ENCODE measurements at places on chromosomes 5 and 9.

- DNase-seq, result no peak
Observed at GRCh38 chr5:980001-980588, 28.5 kb upstream of the NKD2 start.

GRCh38 chr9:29775491-29775890 is 2202.2 kb upstream of the C9orf72 start:
- no peak for DNase-seq

GRCh38 chr9:134987376-134987775 is 69.7 kb upstream of the FCN1 start:
- DNase-seq, result no peak

DNA sequence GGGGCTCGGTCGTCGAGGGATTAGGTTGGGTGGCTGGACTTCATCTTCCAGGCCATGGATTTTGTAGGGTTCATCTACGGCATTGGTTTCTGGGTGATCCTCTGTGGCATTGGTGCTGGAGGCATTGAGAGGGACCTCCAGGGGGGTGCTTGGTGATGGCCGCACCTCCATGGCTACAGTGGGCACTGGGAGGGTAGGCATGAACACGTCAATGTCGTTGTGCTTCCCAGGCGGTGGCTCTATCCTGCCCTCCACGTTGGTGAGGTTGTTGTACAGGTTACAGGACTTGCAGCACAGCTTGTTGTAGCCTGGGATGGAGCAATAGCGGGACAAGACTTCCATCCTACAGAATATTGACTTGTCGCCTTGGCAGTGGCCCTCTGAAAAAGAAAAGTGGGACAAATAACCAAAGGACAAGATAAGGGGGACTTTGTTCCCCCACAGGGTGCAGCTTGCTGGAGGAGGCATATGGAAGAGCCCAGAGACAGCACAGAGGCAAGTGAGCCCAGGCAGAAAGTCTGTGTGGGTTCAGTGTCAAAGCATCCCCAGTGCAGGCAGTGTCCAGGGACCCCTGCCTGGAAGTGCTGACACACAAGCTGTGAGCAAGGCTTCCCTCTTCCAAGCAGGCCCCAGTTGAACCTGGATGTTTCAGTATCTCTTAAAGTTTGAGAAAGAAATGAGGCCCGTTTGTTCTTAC is 53.9 kb downstream of the ZNF354C start:
- no peak for DNase-seq

DNA sequence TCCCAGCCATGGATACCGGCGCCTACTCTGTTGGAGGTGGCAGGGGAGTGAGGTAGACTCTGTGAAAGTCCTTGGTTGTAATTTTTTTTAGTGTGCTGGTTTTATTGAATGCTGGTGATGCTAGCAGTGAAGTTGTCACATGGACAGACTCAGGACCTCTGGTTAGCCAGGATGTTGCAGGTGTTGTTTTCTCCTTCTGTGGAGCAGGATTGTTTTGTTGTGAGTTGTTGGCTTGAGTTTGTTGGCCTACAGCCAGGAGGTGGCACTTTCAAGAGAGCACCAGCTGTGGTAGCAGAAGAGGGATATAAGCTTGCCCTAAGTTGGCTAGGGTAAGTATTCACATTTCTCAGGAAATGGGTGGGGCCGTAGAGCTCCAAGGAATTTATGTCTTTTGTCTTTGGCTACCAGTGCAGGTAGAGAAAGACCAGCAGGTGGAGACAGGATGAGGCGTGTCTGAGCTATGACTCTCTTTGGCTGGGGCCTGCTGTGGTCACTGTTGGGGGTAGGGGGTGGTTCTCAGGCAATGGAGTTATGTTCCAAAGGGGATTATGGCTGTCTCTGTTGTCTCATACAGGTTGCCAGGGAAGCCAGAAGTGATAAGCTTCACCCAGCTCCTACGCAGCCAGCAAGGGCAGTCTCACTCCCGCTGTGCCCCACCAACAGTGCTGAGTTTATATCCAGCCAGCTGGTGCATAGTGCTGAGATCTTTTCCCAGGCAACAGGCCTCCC is 248.7 kb downstream of the TAF11L14 start:
- no peak for DNase-seq

DNA sequence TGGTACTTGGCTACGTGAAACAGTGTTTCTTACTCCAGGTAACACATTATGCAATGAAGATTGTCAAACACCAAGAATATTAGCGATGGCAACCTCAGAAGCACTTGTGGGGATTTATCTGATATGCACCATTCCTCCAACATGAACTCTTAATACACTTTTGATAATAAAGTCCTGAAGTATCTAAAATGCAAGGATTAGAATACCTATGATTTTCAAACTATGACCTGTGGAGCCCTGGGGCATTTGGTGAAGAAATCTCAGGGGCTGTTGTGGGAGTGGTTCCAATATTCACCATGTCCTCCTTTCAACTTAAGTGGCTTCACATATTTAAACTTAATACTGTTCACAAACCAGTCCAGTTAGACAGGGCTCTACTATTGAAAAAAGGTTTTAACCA is 214.6 kb upstream of the POU5F2 start:
- no peak for DNase-seq

- peak; percentile 57 for DNase-seq
Observed at GRCh38 chr5:103582364-103582763, 19.8 kb upstream of the NUDT12 start.

GRCh38 chr5:175385691-175386362 is 58.2 kb downstream of the DRD1 start:
- DNase-seq, result no peak

DNA sequence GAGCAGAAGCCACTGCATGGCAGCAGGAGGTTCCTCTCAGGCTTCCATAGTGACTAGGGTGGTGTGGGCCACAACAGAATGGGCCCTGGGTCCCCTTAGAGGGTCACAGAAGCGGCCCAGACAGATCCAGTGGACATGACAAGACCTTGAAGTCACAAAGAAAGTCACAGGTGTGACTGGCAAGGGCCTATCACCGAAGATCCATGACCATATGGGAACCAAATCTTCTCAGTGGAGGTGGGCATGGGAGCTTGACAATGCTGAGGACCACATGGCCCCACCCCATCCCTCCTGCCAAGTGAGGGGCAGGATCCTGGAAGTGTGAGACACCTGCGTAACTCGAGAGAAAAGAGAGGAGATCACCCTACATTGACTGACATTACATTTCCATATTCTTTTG is 332.4 kb downstream of the MSX2 start:
- no peak for DNase-seq

DNA sequence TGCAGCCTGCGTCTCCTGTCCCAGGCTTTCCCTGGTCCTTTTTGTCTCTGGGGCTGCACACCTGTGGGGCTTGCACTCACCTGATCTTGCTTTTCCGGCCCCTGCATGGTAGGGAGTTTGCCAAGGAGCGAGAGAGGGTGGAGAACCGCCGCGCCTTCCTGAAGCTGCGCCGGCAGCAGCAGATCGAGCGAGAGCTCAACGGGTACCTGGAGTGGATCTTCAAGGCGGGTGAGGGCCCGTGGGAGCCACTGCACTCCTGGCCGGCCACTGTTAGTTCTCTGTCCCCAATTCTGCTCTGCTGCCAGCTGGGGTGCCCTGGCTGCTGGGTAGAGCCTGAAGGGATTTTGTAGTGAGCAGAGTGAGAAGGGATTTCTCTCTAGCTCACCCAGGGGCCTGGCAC is 78.0 kb downstream of the CACNA1B start:
- DNase-seq, result no peak

DNA sequence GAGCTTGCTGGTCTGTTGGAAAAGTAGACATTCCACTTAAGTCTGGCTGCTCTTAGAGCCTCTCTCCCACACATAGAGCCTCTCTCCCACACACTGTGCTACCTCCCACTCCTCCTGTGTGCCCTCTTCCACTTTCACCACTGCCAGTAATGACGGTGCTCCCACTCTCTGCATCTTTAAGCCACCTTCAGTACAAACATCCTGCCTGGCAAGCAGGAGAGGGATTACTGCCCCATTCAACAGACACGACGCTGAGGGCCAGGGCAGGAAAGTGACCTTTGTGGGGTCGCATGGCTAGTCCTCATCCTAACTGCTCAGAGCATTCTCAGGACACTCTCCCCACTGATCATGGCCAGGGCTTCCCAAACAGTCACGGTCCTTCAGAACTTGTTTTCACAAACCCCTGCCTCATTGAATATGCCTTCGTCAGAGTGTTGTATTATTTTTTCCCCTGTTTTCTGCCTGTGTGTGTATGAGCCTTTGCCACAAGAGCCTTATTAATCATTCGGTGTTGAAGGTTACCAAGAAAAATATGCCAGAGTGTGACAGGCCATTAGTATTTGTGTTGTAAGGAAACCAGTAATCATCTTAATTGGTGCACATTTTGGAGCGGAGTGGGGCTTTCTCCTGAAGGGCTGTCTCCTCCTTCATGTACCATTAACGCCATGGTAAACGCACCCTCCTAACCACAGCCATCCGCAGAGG is 87.1 kb upstream of the SAP30L start:
- no peak for DNase-seq

- peak; percentile 37 for DNase-seq
Observed at GRCh38 chr5:74275171-74275992, 365.1 kb downstream of the ENC1 start.

GRCh38 chr9:89878687-89879086 is 273.9 kb downstream of the GADD45G start:
- no peak for DNase-seq

All from HCEC 1CT (cell line).